Forelimb muscle (tissue), 1 donor: ENCODE measurements at places on chromosomes 11 and 22.

DNA sequence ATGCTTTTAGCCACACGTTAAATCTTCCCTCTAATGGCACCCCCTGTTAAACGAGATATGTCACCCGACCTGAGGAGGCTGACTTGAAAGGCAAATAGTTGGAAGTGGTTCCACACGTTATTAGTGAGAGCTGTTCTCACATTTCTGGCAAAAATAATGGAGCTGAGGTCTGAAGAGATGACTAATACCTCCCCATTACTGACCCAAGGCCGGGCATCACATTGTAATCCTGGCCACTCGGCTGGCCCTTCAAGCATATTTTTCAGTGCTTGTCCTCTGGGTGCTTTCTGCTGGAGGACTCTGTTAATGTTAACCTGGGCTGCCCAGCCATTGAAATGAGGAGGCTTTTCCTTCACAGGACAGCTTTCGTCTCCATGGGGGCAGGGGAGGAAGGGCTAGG is 260.0 kb upstream of the CADM1 start:
- DNase-seq: no peak

DNA sequence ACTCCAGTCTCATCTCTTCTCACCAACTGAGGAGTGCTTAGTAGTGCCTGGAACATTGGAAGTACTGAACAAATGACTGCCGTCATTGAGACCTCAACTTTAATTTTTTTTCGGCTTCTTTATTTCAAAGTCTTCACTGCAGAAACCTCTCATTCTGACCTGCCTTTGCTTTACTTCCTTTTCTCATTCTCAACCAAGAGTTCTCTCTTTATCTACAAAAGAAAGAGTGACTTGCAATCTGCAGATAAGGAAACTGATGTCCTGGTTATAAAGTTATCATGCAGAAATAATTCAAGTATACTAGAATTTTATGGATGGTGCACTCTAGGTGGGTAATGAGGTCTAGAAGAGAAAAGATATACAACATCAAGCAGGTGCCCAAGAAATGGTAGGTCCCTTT is 1.2 kb upstream of the EED start:
- DNase-seq: no peak

DNA sequence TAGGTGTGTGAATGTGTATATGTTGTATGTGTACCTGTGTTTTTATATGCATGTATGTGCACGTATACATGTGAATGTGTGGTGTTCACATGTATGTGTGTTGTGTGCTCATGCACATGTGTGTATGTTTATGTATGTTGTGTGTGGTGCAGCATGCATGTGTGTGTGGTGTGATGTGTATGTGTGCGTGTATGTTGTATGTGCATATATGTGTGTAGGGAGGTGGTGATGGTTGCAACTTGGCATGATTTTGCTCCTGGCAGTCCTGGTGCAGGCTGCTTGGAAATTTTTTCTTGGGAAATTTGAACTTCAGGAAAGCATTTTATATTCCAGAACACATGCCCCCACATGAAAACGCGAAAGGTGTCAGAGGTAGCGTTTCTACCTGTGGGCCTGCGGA is 1177.8 kb downstream of the TBC1D22A start:
- DNase-seq: no peak

DNA sequence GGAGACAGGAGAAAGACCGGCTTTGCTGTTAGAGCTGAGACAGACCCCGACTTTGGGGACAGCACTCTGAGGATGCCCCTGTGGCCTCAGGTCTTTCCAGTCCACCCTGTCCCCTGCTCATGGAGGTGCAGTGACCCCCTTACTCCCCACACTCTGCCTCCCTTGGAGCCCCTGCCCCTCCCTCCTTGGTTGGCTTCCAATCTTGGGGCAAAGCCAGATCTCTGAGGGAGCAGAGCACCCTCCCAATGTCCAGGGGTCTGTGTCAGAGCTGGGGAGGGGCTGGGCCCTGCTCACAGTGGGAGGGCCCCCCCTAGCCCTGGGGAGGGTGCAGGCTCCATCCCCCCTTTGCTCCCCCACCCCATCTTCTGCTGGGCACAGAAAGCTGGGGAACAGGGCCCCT is 50.0 kb downstream of the IGLL1 start:
- no peak for DNase-seq

DNA sequence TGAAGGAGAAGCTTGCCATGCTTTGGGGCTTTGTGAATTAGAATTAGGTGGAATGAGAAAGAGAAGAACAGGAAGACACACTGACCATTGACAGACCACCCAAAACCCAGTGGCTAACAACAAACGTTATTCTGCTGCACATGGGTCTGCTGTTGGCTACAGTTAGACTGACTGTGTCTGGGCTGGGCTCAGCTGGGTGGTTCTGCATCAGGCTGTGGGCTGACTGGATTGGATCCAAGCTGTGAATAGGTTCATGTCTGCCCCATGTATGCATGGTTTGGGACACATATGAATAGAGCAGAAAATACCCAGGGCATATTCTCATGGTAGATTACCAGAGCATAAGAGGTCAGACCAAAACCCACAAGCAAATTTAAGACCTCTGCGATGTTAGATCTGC is 11.7 kb upstream of the LDLRAD3 start:
- DNase-seq: no peak

GRCh38 chr11:66789097-66789890 is 53.9 kb upstream of the RCE1 start:
- no peak for DNase-seq

GRCh38 chr11:36037031-36037430 is 93.2 kb downstream of the LDLRAD3 start:
- DNase-seq: no peak

DNA sequence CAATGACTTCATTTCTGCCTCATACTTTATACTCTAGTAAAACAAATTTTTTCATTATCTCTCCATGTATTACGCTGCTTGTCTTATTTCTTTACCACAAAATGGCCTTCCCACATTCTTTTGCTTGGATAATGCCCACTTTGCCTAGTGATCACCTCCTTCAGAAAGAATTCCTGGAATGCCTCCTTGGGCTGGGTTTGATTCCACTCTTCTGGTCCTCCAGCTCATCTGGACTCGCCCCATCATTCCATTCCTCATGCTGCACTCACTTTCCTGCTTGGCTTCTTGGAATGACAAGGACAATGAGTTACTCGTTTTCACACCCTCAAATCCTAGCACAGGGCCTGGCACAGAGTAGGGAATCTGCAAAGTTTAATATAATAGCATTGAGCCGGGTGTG is 475.1 kb upstream of the LARGE1 start:
- no peak for DNase-seq

DNA sequence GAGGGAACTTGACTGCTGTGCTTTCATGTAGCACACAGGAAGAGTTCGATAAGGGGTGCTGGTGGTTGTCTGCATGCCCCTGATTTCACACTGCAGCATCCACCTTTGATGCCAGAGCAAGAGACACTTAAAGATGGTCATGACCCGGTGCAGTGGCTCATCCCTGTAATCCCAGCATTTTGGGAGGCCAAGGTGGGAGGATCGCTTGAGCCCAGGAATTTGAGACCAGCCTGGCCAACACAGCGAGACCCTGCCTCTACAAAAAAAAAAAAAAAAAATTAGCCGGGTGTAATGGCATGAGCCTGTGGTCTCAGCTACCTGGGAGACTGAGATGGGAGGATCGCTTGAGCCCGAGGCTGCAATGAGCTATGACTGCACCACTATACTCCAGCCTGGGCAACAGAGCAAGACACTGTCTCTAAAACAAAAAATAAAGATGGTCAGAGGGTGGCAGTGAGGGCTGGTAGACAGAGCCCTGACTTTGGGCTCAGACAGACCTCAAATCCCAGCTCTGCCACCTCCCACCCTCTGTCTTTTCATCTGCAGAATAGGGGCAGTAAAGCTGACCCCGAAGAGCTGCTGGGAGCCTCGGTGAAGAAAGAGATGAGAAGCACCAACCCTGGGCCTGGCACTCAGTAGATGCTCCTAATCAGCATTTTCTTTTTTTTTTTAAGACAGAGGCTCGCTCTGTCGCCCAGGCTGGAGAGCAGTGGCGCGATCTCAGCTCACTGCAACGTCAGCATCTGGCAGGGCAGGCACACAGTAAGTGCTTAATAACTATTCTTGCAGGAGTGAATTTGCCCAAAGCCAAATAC is 17.7 kb downstream of the VWCE start:
- no peak for DNase-seq

GRCh38 chr11:96448225-96448624 is 58.4 kb downstream of the JRKL start:
- no peak for DNase-seq

- no peak for DNase-seq
Measured at GRCh38 chr11:833114-833791, 501 bp downstream of the CD151 start.

DNA sequence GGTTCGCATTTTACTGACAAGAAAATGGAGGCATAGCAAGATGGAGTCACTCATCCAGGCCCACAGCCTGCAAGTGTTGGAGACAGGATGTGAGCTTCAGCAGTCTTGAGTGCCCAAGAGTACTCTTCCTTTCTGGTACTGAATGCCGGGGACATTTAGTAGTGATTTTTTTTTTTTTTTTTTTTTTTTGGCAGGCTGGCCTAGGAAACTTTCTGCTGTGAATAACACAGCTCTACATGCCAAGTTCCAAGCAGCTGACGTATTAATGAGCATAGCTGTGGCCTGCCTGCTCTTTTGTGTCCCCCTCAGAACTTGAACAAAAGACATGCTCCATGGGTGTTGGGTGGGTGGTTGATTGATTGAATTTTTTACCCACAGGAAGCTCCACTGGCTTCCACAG is 195.5 kb upstream of the CADM1 start:
- DNase-seq: peak; percentile 83

DNA sequence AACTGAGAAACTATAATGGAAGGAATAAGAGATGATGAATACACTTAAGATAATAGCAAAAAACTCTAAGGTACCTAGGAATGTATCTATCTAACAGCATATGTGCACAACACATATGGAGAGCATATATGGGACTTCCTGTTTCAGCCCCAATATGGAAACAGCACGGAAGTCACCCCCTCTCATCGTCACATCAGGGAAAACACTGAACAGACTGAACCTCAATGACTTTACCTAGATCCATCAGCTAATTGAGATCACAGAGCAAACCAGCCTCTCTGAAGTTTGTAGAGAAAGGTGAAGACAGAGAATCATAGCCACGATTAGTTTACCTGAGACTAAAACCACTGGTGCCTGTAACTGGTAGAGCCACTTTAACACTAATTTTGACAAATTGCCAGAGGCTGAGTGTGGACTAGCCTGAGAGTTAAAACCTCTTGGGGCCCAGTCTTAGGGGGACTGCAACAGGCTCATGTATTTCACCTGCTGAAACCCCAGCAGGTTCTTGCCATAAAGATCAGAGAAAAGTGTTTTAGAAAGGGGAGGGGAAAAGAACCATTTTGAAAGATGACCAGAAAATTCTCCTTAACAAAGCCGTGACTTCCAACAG is 722.6 kb downstream of the TBC1D22A start:
- DNase-seq: no peak

- no peak for DNase-seq
Measured at GRCh38 chr11:127965939-127966668, 621.3 kb downstream of the ETS1 start.

- DNase-seq: no peak
Measured at GRCh38 chr11:11451501-11452005, 98.5 kb upstream of the CSNK2A3 start.

GRCh38 chr11:66112601-66113499 is 42.8 kb downstream of the PACS1 start:
- DNase-seq: no peak

DNA sequence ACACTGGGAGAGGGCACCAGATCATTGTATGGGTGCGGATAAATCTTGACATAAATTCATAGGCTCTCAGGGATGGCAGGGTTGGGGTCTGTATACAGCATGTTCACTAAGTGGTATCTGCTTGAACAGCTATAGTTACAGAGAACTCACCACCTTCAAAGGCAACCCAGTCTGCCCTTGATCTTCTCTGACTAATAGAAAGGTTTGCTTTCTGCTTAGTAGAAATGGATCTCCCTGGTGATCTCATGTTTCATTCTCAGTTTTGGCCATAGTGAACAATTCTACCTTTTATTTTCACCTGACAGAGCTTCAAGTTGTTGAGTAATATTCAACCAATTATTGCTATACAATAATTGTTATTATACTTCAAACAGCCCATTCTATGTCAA is 32.4 kb downstream of the CNTF start:
- no peak for DNase-seq

DNA sequence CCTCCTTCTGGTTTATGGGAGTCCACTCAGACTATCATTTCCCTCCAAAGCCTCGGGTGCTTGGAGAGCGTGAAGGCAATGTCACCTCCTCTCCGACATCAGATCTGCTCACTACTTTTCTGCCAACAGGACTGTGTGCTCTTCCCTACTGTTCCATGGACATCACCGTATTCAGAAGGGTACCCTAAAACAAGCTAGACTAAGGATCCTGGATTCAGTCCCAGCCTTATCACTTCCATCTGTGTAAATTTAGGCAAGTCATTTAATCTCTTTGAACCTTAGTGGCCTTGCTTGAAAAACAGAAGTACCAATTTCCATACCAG is 78.2 kb downstream of the KCNC1 start:
- no peak for DNase-seq

DNA sequence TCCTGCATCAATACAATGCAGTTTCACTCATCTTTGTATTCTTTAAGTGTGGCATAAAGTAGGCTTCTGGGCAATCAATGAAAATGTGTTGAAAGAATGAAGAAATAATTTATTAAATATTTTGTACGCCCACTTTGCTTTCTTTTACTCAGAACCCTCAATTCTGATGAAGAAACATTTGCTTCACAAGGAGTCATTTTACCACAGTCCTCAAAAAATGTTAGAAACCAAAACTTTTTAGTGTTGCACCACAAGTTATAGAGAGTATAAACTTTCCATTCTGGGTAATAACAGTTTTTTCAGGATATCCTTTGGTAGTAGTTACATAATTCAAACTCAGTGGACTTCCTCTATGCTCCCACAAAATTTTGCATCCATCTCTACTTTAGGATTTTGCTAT is 360.5 kb downstream of the DLG2 start:
- DNase-seq: no peak

GRCh38 chr11:79485694-79486093 is 44.9 kb upstream of the TENM4 start:
- DNase-seq: no peak

- DNase-seq: no peak
Measured at GRCh38 chr11:11267312-11267711, 85.7 kb downstream of the CSNK2A3 start.

GRCh38 chr11:67165623-67166022 is 46.6 kb downstream of the KDM2A start:
- DNase-seq: no peak

- DNase-seq: no peak
Measured at GRCh38 chr22:23789638-23790037, 2.9 kb downstream of the SMARCB1 start.

GRCh38 chr11:119249671-119250010 is 43.5 kb downstream of the CBL start:
- DNase-seq: no peak

DNA sequence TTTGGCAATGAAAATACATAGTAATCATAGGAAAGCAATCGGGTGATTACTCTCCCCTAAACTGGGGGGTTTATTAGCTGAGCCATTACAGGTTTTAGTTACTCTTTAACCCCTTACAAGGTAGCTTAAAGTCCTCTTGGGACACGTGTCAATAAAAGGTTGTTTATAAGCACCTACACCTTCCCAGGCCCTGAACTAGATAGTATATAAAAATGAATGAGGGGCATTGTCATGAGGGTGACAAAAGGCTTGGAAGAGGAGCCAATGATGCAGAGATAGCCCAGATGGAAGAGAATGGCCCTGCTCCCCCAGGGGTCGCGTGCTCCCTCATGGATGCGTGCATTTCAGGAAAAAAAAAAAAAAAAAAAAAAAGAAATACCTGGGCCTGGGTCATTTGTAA is 276.9 kb downstream of the TBC1D22A start:
- no peak for DNase-seq
